RCC 7860 (cell line): ENCODE measurements at places on chromosomes 6 and 20.

GRCh38 chr6:80234401-80234800 lies 127.9 kb downstream of the BCKDHB start:
- DNase-seq, result no peak

GRCh38 chr20:45905505-45906079 lies 6.4 kb downstream of the PLTP start:
- peak; percentile 85 for DNase-seq

DNA sequence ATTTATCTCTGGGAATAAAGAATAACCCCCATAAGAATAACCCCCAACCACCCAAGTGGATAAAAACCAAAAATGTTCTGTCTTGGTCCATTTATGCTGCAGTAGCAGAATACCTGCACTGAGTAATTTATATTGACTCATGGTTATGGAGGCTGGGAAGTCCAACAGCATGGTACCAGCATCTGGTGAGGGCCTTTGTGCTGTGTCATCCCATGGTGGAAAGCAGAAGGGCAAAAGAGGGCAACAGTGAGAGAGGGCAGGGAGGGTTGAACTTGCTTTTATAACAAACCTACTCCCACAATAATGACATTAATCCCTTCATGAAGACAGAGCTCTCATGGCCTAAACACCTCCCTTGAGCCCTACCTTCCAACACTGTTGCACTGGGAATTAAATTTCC lies 133.7 kb downstream of the ERMARD start:
- no peak for DNase-seq

- DNase-seq, result peak; percentile 16
These were observed 389.2 kb upstream of the CITED2 start for GRCh38 chr6:139763468-139764210.

DNA sequence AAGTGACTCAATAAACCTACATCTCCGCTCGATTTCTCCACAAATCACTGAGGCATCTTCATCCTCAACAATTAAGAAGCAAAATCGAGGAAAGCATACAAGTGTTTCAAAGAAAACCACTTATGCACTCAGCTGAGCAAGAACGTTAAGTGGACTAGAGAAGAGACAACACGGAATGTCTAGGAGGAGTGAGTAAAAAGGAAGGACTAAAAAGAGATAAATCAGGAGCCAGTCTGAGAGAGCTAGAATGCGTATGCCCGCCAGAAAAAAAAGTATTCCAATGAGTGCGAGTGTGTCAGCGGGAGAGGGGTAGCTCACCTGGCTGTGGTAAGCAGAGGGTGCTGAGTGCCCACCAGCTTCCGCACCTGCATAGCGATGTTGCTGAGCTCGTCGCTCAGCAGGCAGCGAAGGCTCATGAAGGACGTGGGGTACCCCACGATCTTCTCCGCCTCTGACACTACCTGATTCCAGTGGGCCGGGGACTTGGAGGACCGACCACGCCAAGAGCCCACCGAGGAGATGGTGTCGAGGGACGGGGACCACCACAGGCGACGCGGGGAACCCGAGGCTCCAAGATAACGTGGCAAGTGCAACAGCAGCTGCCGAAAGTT lies 587 bp downstream of the PDSS2 start:
- DNase-seq, result peak; percentile 4

DNA sequence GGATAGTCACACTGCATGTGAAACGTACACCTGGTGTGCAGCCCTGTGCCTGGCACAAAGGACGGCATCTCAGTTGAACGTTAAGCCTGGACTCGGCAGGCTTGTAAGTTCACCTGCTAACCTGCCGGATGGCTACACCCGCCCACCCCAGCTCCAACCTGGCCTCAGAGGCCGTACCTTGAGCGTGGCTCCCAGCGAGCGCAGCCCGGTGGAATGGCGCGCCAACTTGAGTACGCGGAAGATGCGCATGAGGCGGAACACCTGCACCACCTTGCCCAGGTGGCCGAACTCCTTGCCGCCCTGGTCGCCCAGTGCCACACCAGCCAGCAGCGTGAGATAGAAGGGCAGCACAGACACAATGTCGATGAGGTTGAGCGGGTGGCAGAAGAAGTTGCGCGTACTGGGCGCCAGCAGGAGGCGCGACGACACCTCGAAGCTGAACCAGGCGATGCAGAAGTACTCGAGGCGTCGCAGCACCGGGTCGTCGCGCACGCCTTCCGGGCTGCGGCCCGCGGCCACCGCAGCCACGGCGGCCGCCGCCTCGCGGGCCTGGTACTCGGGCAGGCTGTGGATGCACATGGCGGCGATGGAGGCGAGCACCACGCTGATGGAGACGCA lies 3.3 kb downstream of the KCNS1 start:
- DNase-seq, result no peak

GRCh38 chr6:66489269-66489987 lies 782.4 kb upstream of the EYS start:
- DNase-seq, result no peak

DNA sequence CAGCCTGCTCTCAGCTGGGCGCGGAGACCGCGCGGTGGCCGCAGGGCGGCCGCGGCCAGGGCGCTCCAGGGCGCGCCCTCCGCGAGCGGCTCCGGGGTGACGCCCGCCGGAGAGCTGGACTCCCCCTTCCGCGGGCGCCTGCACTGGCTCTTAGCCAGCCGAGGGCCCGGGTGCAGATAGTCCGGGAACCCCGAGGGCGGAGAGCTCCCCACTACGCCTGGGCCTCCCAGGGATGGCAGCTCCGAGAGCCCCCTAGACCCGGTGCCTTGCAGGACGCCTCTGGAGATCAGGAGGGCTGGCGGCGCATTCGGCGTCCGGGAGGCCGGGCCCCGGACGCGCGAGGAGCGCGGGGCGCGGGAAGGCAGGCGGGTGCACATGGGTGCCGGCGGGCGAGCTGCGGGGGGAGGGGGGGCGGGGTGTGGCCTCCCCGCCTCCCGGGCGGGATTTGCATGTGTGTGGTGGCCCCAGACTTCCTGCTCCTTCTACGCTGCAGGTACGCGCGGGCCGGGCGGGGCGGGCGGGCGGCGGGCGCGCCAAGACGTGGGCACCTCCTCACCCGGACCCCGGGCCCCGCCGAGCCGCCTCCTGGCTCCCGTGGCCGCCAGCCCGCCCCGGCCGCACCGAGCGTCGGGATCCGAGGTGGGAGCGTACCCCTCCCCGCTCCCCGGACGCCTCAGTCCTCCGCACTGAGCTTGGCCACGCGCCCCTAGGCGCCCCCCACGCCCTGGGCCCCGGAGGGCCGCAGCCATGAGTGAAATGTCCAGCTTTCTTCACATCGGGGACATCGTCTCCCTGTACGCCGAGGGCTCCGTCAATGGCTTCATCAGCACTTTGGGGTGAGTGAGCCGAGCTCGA lies at the start of gene ITPR3:
TSS of gene ITPR3 (plus strand) at position 467 of the 855 bp plus-strand sequence. CDS start at position 748, 281 bp downstream.
- peak; percentile 53 for DNase-seq

DNA sequence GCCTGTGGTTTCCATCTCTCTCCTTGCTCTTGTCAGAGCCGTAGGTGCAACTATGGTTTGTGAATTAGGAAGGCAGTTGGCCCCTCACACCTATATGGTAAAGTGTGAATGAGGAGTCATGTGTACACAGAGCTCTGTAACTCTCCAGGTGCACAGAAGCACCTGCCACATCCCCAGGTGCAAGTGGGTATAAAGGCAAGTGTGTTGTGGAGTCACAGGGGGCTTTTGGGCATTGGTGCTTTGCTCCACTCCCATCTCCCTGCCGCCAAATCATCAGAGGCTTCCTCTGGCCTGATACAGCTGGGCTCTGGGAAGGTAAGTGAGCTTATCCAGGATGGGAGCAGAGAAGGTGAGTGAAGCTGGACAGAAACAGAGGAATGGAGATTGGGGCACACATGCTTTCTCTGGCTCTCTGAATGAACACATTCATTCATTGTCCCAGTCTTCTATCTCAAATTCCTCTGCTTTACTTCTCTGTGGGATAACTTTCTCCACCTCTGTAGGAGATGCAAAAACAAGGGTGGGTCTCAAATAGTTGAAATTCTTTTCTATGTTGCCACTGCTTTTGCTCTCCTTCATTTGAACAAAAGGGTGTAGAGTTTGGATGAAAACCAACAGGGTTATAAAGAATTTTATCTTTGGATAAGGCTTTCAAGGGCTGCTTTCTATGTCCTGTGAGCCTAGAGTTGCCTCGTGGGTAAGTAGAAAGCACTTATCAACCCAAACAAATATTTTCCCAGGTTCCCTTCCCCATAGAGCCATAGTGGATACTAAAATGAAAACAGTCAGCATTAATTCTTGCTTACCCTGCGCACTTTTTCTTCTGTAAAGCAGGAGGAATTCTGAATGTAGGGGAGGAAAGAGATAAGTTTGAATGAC lies 45.0 kb upstream of the RIPOR2 start:
- no peak for DNase-seq

DNA sequence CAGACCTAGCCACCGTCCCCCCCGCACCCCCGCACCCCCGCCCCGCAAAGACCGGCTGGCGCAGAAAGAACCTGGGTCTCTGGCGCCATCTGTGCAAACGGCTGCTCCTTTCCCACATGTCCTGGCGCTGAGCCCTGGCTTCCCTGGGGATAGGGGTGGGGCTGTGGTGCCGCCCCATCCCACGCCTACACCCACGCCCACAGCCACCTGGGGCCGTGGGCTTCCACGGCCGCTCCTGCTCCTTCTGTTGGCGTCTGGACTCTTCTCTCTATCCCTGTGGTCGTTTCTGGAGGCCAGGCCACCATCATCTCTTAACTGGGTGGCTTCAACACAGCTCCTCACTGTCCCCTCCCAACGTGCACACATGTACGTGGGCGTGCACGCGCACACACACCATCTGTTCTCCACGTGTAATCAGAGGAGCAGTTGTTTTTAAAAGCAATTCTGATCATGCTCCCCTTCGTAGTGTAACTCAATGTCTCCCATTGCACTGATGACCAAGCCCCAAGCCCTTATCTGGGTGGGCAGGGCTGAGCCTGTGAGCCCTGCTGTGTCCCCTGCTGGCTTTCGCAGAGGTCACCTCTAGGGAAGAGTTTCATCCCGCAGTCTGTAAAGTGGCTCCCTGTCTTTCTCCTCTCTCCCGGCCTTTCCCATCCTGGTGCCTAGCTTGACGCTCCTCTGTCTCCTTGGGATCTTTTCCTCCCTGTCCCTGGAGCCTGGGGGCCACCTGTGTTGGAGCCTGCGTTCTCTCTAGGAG lies 31.9 kb upstream of the FAM83D start:
- DNase-seq, result no peak

- no peak for DNase-seq
These were observed 57.1 kb downstream of the SSR1 start for GRCh38 chr6:7255918-7256317.
